Left renal cortex interstitium (tissue), 4 donors: ENCODE measurements at places on chromosomes 13 and 19.

GRCh38 chr13:51481656-51482055 lies 28.8 kb upstream of the INTS6 start:
- no peak for DNase-seq

- DNase-seq, result no peak
Observed at GRCh38 chr19:10353793-10354391, 14.5 kb upstream of the ICAM3 start.

DNA sequence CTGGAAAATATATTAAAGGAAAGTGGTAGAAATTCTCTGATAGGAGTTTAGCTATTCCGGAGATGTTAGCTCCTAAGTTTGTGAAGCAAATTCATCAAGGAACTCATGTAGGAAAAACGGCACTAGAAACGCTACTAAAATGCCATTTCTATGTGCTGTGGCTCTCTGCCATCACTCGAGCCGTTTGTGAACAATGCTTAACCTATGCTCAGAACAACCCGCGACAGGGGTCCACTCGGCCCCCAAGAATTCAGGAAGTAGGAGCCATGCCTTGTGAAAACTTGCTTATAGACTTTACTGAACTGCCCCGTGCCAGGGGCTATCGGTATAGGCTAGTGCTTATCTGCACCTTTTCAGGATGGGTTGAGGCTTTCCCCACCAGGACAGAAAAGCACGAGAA lies 14.2 kb upstream of the SLC15A1 start:
- DNase-seq, result no peak

- DNase-seq, result no peak
Observed at GRCh38 chr19:10927730-10928562, 493 bp downstream of the YIPF2 start.

DNA sequence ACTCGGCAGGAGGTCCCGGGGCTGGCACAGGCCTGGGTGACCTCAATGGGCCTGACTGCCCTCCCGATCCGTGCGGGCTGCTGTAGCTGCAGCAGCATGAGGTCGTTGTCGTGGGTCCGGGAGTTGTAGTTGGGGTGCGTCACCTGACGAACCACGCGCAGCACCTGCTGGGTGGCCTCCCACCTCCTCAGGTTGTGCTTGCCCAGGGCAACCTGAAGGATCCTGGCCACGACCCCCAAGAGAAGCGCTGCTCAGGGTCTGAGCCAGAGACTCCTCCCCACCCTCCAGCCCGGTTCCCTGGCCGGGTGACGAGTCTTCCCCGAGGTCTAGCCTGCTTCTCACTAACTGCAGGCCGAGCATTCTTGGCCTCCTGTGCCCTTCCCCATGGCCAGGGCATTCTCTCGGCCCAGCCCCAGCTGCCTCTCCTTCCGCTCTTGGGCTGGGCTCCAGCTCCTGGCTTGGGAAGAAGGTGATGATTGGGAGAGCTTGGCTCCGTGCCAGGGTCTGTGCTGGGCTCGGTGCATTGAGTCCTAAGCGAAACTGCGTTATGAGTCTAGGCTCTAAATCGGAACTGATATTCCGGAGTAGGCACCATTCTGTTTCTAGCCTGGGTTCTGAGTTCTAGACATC lies 3.1 kb downstream of the KLK14 start:
- no peak for DNase-seq

DNA sequence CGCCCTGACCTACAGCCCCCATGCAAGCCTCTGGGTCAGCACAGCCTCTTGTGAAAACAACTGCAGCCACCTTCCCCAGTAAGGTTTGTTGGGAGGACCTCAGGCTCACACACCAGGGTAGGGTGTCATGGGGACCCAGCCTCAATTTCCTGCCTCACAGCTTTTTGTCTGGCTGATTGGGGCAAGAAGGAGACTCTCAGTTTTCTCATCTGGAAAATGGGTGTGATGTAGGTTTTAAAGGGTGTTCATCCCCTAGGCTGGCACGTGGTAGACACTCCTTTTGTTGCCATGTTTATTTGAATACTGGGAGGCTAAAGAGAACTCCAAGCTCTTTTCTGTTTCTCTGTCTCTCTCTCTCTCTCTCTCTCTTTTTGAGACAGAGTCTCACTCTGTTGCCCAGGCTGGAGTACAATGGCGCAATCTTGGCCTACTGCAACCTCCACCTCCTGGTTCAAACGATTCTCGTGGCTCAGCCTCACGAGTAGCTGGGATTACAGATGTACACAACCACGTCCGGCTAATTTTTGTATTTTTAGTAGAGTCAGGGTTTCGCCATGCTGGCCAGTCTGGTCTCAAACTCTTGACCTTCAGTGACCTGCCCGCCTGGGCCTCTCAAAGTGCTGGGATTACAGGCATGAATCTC lies 18.2 kb upstream of the PLAUR start:
- DNase-seq, result no peak

DNA sequence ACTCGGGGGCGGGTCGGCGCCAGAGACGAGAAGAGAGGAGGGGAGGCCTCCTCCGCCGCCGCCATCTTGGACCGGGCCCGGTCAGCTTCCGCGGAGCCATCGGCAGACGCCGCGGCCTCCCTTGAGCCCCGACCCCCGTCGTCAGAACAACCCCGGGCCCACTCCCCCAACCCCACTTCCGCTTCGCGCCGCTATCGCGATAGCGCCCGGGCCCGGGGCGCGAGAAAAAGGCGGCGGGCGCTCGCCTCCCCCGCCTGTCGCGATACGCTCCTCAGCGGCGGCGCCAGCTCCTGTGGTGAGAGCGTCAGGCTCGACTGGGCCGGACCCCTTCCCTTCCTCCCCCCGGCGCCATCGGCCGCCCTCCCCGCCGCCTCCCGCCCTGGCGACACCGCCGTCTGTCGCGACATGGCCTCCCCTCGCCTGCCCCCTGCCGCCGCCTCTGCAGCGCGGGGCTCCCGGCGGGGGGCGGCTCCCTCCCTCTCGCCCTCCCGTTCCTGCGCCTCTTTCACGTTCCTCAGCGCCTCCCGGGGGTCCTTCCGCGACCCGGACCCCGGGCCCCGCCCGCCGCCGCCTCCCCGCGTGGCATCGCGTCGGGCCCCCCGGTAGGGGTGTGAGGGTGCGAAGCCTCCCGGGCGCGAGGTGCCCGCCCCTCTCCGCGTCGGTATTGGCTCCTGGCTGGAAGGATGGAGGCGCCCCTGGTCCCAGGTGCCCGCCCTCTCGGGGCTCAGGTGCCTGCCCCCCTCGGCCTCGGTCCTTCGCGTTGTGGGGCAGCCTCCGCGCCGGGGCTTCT lies at the start of gene CNOT3:
Gene CNOT3 (plus strand): TSS at position 64 of the 790 bp plus-strand sequence. CDS start 5,217 bp downstream, outside the sequence.
- DNase-seq, result no peak

DNA sequence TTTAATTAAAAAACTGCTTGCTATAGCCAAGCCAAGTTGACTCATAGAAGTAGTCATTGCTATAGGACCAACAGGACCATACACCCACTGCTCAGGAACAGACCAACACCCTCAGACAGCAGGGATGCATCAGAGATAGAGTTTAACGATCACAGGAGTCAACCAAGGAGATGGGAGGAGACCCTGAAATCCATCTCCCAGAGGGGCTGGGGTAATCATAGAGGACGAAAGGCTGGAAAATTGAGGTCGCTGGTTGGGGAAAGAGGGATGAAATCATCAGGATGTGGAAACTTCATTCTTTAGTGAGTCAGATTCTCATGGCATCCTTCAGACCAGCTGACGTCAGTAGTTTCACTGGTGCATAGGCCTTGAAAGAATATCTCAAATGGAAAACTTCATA lies 160.4 kb upstream of the GPC6 start:
- no peak for DNase-seq

- DNase-seq, result no peak
Observed at GRCh38 chr13:30133996-30134395, 173.4 kb downstream of the KATNAL1 start.

GRCh38 chr19:29565171-29565570 lies 39.4 kb downstream of the VSTM2B start:
- no peak for DNase-seq

DNA sequence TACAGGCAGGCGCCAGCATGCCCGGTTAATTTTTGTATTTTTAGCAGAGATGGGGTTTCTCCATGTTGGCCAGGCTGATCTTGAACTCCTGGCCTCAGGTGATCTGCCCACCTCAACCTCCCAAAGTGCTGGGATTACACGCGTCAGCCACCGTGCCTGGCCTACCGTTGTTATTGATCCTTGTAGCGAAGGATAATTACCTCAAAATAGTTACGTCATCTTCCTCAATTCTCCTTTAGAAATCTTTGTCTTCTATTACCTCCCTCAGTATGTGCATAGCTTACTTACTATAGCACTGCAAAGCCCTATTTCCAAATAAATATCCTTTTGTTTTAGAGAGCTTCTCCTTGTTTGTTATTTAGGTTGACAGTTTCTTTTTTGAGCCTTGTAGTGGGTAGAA lies 9.4 kb upstream of the TLE6 start:
- DNase-seq, result no peak

- DNase-seq, result no peak
Observed at GRCh38 chr13:48009284-48009683, 8.2 kb upstream of the SUCLA2 start.

DNA sequence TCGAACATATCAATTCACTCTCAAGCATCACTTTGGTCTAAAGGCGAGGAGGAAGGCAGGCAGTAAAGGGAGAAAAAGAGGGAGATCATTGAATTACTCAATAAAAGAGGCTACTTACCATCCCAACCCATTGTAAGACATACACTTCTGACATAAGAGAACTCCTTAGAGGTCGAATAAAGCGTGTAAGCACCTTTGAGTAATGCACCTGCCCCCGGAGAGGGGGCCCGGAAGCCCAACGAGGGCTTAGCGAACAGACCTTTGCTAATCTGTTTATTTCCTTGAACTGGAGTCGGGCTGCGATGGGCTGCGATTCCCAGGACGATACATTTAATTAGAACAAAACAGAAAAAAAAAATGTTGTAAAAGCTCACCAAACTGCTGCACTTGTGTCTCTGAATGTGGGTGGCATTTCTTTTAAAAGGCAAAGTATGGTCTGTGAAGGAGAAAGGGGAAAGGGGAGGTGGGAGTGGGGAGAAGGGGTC lies 3.0 kb downstream of the ZC3H4 start:
- no peak for DNase-seq

DNA sequence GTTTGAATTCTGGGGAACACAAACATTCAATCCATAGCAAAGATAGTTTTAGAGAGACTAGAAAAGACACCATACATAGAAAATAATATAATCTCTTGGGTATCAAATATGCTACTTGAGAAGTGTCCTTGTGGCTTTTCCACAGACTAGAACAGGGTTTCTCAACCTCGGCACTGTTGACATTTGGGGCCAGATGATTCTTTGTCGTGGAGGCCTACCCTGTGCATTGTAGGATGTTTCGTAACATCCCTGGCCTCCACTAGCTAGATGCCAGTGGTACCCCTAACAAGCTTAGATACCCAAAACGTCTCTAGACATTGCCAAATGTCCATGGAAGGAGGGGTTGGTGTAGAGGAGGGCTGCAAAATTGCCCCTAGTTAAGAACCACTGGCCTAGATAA lies 2.2 kb upstream of the ESD start:
- no peak for DNase-seq

DNA sequence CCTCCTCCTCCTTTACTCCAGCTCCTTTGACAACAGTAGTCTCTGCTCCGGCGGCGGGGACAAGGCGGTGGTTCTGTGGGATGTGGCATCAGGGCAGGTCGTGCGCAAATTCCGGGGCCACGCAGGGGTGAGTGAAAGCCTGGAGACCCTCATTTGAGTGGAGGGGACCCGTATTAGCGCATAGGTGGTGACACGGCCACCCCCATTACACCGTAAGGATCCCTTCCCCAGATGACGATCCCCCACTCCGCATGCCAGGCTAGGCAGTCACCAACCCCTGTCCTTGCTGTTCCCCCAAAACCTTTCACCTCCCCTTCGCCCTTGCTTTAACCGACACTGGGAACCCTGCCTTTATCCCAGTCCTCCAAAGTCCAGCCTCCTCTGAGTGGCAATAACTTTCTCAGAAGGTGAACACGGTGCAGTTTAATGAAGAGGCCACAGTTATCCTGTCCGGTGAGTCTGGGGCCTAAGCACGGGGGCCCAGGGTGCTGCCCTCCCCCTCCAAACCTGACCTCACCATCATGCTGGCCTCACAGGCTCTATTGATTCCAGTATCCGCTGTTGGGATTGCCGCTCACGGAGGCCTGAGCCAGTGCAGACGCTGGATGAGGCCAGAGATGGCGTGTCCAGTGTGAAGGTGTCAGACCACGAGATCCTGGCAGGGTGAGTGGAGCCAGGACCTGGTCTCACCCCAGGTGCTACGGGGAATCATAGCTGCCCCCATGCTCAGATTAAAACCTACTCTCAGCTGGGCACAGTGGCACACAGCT lies 3.7 kb downstream of the WDR83 start:
- DNase-seq, result no peak

- DNase-seq, result no peak
Observed at GRCh38 chr13:41579881-41580280, 122.5 kb downstream of the RGCC start.

DNA sequence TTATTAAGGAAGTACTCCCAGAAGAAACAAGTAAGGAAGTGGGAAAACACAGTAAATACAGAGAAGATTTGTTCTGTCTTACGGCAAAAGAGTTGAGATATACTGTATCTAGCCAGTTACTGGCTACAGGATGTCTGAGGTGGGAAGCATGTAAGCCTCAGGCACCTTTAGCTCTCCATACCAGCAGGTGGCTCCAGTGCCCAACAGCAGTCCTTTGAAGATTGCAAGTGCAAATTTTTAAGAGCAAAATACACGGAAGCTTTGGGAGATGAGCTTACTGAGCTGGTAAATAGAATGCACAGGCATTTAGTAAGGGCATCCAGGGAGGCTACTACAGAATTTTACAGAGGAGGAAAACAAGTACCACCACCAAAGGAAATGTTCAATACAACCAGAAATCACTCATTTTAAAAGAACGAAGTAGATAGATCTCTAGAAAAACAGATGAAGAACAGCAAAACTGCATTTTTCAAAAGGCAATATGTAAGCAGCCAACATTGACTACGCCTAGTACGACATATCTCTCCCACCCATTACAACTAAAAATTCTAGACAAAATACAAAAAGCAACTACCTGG lies 57.9 kb upstream of the VSTM2B start:
- DNase-seq, result no peak

- DNase-seq, result no peak
Observed at GRCh38 chr19:40213251-40213829, 4.8 kb downstream of the TTC9B start.

GRCh38 chr19:11361037-11361770 lies 6.0 kb downstream of the PLPPR2 start:
- no peak for DNase-seq

- no peak for DNase-seq
Observed at GRCh38 chr13:40969169-40969901, 49.8 kb downstream of the ELF1 start.

DNA sequence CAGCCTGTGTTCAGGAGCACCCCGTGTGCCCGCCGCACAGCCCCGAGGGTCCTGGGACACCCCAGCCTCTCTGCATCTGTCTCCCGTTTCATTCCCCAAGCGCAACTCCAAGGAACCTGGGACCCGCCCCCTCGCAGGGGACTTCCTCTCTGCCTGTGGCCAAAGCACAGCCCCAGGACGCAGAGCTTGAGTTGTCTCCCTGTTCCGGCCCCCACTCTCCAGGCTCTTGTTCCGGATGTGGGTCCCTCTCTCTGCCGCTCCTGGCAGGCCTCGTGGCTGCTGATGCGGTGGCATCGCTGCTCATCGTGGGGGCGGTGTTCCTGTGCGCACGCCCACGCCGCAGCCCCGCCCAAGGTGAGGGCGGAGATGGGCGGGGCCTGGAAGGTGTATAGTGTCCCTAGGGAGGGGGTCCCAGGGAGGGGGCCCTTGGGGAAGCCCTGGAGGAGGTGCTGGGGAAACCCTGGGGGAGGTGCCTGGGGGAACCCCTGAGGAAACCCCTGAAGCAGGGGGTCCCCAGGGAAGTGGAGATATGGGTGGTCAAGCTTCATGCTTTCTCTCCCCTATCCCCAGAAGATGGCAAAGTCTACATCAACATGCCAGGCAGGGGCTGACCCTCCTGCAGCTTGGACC lies 1.3 kb downstream of the HCST start:
- DNase-seq, result no peak
